ENCODE measurements at places on chromosomes 11 and 22.

DNA sequence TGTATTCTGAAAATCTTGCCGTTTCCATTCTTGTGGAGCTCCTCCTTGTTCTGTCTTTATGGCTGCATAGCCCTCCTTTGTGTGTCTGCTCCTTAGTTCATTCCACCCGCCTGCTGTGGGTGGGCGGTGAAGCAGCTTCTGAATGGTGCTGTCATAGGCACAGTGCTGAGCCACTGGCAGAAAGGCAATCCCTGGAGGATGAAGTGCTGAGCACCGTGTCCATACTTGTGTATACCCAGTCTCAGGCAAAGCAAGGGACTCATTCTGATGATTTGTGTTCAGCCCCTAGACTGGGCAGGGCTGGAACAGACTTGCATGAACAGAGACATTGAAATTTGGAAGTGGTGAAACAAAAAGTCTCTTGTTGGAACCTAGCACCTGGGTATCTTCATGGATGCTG lies 134.9 kb downstream of the MYO18B start:
- no peak for ATAC-seq

DNA sequence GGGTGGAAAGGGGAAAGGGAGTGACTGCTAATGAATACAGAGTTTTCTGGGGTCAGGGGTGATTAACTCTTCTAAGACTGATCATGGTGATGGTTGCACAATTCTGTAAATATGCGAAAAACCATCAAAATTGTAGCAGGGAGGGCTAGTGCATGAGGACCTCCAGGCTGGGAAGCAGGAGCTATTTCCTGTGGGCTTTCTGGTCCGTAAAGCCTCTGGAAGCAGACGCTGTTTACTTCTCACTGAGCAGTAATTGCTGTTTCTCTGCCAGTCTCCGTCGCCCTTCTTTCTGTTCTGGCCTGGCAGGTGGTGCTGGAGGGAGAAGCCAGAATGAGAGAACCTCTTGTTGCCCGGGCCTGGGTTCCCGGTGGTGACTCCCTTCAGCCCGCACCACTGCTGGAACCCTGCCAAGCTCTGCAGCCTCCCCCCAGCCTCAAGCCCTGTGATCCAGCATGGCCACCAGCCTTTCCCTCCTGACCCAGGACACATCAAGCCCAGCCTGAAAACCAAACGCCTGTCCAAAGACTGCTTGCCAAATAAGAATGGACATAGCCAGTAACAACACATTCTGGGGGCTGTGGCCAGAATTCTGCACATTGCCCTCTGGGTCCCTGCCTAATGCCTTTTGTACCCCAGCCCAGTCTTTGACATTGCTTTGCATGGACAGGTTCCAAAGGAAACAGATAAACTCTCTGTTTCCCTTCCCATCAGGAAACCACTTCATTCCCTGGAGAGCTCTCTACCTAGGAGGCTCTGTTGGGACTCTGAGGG lies 201.0 kb upstream of the NAV2 start:
- no peak for ATAC-seq

GRCh38 chr11:134802116-134802515 lies 390.1 kb upstream of the B3GAT1 start:
- ATAC-seq = no peak

DNA sequence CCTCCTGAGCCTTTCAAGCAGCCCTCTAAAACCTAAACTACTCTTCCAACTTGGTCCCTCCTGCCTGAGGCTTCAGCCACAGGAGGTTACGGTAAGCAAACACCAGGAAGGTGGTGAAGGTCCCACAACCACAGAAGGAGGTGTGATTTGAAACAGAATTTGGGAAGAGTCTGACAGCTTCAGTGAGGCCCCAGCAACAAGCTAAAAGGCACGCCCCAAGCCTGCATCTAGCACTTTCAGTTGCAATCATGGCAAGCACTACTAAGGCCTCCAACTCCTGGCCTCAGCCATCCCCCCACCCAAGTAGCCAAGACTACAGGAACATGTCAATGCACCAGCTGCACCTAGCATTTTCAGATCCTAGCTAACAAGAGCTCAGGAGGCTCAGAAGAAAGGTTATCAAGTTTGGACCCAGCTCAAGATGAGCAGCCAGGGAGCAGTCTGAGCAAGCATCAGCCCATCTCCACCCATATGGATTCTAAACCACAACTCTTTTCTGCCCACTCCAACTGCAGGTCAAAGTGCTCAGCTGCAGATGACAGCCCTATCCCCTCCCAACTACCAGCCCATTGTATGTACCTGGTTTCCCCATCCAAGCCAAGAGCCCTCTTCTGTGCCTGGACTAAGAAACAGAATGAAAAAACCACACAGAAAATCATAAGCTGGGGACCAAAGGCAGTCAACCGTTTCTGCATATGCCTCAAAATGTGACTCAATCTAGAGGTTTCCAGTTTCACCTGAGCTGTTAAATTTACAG lies 10.4 kb upstream of the AHNAK start:
- ATAC-seq = no peak

- no peak for ATAC-seq
Measured at GRCh38 chr11:60699936-60700335, 524 bp downstream of the MS4A8 start.

DNA sequence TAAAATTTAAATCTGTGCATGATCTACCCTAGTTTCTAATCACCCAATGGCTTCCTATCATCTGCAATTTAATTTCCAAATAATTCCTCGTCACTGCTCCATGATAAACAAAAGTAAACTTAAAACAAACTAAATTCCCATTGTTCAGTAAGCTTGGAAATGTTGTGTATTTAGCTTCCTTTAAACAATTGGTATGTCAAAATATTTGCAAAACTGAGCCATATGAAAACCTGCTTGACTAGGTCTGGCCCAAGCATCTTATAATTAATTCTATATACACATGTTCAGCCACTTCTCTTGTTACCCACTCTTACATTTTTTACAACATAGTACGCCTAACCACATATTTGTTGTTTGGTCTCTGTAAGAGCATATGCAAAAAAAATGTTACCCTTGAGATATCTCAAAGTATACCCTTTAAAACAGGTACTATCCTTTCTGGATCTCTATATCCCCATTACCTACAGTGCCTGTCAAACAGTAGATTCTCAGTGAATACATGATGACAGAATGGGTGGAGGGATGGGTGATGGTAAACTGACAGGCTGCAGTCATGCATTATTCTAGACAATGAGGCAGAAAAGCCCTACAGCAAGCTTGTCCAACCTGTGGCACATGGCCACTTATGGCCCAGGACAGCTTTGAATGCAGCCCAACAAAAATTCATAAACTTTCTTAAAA lies 1277.9 kb upstream of the TENM4 start:
- no peak for ATAC-seq
